ENCODE measurements at places on chromosomes 2 and 18.

- DNase-seq, result no peak
Observed at GRCh38 chr18:45839414-45840395, 14.2 kb downstream of the SIGLEC15 start.

DNA sequence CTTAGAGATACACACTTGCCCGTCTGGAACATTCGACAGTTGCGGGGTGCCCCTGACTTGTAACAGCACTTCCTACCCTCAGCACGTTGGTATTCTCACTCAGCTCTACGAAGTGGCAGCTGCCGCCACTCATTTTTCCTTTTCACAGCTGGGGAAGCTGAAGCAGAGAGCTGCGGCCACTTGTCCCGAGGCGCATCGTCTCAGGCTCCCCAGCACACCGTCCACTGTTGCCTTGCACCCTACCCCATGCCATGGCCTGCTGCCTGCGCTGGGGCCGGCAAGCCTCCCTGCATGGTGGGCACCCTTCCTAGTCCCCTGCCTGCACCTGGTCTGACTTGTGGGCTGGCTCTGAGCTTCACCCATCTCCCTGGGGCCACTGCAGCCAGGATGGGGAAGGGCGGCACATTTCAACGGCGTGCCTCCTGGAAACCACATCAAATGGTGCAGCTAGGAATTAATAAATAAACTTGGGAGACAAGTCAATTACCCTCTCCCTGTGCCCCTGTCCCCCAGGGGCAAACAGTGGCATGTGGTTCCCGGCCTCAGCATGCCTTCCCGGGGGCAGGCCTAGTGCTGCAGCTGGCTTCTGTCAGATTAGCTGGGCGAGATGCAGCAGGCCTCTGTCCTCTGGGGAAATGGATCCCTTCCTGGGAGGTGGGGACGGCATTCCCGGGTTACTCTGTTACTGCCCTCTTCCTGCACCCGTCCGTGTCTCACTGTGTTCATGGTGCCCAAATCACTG, 64.7 kb upstream of the HAAO start:
- no peak for DNase-seq

DNA sequence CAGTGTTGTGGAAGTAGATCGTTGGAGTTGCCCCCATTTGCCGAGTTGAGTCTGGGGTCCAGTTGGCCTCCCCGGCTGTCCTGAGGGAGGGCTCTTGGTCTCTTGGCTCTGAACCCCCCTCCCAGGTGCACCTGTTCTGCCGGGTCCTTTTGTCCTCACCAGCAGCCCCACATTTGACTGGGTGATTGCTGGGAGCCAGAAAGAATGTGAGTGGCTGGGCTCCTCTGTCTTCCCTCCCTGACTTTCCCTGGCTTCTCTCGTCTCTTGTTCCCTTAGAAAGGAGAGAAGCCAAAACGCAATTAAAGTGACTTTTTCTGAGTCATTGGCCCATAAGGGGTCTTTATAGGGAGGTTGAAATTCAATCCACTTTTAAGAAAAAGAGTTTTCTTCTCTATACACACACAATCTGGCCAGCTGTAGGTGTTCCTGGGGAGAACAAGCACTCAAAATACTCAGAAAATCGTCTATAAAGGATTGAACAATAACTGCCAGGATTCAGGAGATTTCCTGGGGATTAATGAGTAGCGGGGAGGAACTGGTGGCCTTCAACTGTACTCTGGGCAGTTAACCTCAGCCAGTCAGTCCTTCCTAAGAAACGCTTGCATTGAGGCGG, 131.0 kb downstream of the TMEM182 start:
- no peak for DNase-seq

DNA sequence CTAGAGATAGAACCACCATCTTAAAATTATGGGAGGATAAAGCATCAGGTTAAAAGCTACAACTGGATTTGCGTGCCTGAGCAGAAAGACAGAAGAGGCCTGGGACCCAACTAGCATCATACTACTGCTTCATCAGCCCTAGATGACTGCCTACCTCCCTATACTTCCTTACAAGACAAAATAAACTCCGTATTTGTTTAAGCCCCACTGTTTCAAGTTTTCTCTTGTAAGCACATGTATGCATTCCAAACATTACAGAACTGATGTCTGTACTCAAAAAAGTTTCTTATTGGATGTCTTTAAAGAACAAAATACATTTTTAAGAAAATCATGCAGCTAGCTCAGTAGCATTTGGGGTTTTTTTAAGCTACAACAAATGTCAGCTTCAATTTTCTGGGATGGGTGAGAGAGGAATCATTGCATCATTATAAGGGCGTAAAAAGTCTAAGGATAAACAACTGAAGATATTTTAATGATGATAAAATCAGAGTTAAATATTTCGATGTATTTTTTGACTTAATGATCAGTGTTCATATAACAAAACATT, 213.1 kb downstream of the EXOC6B start:
- no peak for DNase-seq

- no peak for DNase-seq
Observed at GRCh38 chr2:232999354-232999753, 13.7 kb downstream of the NGEF start.

DNA sequence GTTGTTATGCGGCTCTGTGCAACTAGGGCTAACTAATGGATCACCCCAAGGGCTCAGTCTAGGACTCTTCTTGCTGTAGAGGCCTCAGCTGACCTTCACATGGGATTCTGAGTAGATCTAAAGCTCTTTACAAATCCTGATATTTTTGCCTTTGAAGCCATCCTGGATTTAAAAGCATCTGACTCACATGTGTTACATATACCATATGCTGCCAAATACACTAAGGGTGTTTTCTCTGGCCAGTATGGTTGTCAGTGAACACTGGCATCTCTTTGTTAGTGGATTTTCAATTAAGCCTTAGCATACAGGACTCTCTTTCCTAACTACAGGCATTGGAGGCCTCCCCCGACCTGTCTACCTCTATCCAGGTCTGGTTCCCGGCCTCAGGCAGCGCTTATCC, 992.8 kb upstream of the FANCL start:
- DNase-seq, result no peak

- no peak for DNase-seq
Observed at GRCh38 chr2:119523383-119523951, 816 bp downstream of the SCTR start.

DNA sequence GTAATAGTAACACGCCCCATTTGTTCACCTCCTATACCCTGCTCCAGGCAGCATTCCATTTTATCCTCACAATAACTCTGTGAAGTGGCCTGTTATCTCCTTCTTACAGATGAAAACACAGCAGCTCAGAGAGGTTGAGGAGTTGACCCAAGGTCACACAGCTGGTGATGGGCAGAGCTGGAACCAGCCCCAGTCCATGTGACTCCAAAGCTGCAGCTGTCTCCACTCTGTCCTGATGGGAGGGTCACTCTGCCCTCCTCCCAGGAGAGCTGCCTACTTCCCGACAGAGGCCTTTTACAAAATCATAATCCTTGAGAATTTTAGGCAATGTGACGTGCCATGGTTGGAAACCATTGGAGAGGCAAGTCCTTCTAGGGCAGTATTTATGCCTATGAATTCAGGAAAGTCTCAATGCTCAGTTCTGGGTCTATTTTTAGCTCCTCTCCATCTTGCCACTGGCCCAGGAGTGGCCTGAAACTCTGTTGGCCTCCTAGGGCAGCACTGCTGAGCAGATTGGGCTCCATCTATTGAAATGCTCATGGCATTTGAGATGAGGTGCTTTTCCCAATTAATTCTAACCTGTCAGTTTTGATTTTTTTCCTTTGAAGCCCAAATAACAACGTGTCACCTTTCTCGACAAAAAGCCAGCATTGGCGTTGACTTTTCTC, 162.0 kb upstream of the MSH6 start:
- DNase-seq, result no peak

GRCh38 chr2:150060341-150060740, 427.1 kb downstream of the RND3 start:
- no peak for DNase-seq

DNA sequence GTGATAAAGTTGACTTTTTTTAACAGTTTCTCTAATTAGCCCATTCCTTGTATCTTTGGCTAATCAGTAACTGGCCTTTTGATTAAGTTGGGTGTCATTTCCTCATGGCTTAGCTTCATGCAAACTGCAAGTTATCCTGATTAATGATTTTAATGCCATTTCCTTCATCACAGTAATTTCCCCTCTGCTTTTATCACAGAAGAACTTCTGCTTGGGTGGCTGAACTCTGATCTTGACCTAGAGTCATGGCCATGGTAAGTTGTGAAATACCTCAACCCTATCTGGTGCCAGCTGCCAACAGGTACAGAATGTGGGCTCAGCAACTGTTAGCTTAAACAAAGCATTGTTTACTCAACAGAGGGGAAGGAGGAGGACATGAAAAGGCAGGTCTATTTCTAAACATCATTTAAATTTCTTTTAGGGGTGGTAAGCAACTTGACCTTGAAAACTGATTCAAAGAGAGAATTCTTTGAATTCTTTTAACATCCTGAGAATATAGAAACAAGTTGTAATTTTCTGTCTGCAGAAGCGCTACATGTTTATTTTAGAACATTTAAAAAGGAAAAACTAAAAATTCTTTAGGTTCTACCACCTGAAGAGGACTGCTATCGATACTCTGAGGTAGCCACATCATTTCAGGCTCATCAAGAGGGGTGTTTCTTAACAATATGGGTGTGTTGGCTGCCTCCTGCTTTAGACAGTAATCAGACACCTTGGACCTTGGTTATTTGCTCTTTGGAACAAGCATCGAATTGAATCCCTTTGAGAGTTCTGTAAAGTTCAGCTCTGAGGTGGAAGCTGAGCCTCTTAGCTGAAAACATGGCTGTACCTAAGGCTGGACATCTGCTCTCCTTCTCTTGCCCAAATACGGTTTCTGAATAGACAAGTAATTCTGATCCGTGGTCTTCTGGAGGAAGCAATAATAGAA, 39.7 kb downstream of the ANXA4 start:
- no peak for DNase-seq

- no peak for DNase-seq
Observed at GRCh38 chr18:54717673-54718407, 110.4 kb upstream of the RAB27B start.

DNA sequence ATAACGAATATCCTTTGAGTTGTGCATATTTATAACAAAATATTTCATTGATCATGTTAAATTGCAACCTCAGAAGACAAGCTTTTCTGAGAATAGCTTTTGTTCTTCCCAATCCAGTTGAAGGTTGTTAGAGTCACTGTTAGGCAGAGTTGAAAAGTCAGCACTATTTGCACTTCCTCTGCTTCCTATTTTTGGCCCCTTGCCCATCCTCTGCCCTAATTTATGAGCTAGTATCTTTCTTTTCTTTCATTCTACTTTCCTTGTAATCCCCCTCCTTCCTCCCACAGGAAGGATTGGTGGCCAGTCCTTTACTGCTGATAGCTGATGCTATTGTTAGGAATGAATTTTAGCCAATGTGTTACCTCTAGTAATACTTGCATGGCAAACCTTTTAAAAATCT, 4.9 kb downstream of the RALB start:
- no peak for DNase-seq
